Stimulated activated CD8-positive, alpha-beta memory T cell treated with anti-CD3 and anti-CD28 coated beads, Interleukin-15, amount 100 ng/mL, for 1 hour (primary cell): ENCODE measurements at places on chromosomes 6 and 20.

- no peak for DNase-seq
These were observed 159.5 kb upstream of the KHDRBS2 start for GRCh38 chr6:62445521-62445920.

DNA sequence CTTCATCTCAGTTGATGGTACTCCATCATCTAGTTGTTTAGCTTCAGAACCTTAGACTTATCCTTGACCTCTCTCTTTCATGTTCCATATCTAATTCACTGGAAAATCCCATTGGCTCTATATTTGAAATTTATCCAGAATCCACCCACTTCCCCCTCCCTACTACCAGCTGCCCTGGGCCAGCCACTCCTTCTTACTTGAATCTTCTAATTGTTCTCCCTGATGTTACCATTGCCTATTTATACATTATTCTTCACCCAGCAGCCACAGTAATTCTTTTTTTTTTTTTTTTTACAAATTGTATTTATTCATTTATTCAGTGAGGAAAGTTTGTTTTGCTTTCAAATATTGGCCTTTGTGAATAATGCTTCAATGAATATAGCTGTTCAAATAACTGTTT, 8.2 kb downstream of the SEC23B start:
- no peak for DNase-seq

- DNase-seq: no peak
These were observed 1.0 kb downstream of the MOCS3 start for GRCh38 chr20:50959543-50960126.

DNA sequence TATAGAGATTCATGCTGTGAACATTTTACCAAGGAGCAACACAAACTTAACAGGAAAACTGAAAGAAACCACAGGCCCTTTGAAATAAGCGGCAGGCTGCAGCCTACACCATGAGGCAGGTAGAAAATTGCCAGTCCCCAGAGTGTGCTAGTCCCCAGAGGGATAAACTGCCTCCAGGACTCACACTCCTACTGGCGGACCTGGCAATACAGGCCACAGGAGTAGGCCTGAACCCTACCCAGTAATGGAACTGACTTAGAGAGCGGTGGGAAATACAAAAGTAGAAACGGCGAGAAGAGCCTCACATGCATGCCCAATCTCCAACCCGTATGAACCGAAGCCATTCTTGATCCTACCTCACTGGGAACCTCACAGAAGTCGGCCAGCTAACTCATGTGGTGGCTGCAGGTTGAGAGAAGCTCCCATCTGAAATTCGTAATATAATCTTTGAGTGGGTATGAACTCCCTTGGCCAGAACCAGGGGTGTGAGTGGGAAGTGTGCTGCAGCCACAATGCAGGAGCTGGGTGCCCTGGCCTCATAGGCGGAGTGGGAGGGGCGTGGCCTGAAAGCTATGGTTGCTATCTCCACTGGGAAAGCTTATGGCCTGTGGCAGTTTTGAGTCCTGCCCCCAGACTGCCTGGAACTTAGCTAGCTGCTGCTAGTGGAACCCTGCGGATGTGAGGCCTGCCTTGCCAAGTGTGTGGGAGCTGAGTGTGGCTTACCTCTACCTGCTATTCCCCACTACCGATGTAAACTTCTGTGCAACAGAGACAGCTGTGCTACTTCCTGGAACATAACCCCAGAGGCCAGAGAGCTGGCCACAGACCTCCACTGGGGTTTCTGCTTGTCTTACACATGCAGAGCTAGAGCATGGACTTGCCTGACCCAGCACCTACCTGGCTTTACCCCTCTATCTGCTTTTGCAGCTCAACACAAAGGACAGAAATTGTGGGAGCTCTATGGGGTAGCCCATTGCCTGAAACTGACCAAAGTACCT, 146.5 kb upstream of the COL21A1 start:
- no peak for DNase-seq

DNA sequence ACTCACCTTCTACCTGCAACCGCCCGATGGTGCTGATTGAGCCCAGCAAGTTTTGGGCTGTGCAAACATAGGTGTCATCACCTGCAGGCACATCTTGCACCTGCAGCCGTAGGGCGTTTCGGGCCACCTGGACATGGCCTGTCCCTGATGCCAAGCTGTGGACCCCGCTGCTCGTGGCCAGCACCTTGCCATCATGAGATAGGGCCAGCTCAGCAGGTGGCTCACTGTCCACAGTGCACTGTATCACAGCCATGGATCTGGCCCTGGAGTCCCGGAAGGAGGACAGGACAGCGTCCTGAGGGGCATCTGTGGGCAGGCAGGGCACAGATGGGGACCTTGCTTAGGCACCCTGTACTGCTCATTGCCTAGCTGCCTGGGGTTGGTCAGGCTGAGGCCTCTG, 10.1 kb upstream of the ADAM33 start:
- no peak for DNase-seq

DNA sequence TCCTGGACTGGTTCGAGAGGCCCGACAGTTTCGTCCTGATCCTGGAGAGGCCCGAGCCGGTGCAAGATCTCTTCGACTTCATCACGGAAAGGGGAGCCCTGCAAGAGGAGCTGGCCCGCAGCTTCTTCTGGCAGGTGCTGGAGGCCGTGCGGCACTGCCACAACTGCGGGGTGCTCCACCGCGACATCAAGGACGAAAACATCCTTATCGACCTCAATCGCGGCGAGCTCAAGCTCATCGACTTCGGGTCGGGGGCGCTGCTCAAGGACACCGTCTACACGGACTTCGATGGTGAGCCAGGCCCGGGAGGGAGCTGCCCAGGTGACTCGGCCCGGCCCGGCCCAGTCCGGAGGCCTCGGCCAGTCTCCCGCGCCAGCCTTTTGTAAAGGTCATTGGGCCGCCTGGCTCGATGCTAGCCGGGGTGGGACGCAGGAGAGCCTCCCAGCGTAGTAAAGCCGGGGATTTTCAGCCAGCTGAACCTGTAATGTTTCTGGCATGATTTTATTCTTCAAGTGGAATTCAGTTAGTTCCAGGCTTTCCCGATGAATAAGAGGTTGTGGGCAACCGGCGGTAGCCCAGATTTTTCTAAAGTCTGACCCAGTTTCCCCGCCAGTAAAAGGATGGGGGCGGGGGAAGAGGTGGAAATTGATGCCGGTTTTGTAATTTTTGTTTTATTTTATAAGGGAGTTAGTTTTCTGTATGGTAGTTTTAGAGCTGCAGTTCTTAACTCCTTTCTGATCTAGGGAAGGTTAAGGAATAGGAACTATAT, 1.4 kb downstream of the PIM1 start:
- no peak for DNase-seq

DNA sequence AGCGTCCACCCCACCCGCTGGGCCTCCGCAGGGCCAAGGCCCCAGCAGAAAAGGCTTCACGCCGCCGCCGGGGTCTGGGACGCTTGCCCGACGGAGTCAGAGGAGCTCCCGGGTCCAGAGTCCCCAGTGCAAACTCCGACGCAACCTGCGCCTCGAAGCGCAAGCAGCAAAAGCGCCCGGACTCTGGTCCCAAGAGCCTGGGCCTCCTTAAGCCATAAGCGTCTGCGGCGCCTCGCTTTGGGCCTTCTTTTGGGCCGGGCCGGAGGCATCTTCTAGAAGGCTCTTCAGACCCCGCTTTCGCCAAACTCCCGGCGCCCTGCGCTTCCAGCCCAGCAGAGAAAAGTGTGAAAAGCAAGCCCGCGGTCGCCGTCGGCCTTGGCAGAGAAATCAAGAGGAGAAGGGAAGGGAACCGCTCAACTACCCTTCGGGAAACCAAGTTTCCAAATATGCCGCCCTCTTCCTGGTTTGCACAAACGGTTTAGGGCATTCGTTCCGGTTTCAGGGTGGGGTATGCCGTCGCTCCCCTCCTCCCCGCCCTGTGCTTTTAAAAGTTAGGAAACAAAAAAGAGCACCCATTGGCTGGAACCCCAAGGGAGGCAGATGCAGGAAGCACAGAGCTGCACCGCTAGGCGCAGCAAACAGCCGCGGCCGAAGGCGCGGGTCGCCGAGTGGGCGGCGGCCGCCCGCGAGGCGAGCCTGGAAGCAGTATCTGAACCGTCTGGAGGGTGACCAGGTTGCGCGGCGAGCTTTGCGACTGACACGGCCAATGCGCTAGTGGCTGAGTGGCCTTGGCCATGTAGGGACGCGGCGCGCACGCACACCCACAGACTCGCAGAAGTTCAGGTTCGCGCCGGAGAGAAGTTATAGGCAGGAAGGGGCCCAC, 1.2 kb downstream of the TBX18 start:
- DNase-seq: no peak

DNA sequence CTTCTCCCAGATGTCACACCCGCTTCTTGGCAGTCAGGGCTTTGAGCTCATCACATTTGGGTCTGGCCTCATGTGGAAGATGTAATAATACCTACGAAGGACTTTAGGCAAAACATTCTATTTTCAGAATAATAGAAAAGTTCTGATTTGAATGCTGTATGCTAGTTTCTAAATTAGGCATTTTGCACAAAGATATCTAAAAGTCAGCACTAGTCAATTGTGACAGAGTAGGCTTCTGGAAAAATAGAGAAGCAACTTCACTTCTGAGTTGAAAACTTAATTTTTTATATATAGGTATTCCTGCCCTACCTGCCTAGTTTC, 38.3 kb upstream of the CD2AP start:
- DNase-seq: no peak

DNA sequence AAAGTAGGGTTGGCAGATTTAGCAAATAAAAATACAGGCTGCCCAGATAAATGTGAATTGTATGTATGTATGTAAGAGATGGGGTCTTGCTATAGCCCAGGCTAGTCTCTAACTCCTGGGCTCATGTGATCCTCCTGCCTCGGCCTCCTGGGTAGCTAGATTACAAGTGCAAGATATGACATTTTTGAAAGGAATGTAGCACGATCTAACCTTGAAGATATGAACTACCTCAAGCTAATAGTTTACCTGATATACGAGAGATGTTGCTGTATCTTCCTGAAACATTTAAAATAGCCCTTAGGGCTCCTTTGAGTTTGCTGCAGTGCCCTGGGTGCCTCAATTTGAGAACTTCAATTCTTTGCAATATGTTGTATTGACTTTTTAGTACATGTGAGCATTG, 42.1 kb downstream of the AFG1L start:
- DNase-seq: no peak
